Activated CD8-positive, alpha-beta memory T cell treated with anti-CD3 and anti-CD28 coated beads, Interleukin-2, amount 50 U/mL, for 48 hours (primary cell): ENCODE measurements at places on chromosomes 6 and 20.
A peak's percentile ranks its signal among the peaks of the same experiment; 100 is the strongest.

- DNase-seq, result no peak
These were observed 121.7 kb upstream of the MLIP start for GRCh38 chr6:53989504-53989903.

GRCh38 chr6:15893556-15894253, 230.9 kb upstream of the DTNBP1 start:
- DNase-seq, result no peak

- DNase-seq, result no peak
These were observed 161.9 kb downstream of the TAF4 start for GRCh38 chr20:61903575-61904340.

DNA sequence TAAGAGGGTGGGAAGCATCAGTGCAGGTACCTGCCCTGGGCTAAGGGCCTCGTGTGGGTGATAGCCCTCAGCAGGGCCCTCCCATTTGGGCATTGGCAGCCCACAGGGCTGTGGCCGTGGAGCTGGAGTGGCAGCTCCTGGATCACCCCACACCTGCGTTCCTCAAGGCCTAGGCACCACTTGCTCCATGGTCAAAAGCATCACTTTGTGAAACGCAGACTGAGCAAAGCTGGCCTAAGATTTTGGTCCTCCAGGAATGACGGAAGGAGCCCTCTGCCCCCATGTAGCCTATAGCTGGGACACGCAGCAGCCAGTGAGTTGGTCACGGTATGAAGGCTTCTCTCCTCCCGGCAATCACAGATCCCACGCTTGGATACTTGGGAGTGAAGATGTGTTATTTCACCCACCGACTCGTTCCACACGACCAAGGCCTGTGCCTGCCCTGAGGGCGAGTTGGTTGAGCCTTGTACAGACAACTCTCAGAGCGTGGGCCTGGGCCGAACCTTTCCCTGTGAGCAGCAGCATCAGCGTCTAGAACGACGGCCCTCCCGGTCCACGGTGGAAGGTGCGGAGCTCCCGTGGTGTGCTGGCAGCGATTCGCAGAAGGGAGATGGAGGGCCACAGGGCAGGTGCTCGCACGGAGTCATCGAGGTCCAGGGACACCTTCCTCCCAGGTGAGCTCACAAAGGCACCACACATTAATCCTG, 39.7 kb downstream of the THBS2 start:
- peak; percentile 53 for DNase-seq

- no peak for DNase-seq
These were observed 11.4 kb upstream of the LOC128125822 start for GRCh38 chr6:63560801-63561287.

- DNase-seq, result no peak
These were observed 67.9 kb downstream of the ARMC2 start for GRCh38 chr6:108916026-108916686.

GRCh38 chr6:142816031-142816430, 128.9 kb downstream of the HIVEP2 start:
- no peak for DNase-seq

DNA sequence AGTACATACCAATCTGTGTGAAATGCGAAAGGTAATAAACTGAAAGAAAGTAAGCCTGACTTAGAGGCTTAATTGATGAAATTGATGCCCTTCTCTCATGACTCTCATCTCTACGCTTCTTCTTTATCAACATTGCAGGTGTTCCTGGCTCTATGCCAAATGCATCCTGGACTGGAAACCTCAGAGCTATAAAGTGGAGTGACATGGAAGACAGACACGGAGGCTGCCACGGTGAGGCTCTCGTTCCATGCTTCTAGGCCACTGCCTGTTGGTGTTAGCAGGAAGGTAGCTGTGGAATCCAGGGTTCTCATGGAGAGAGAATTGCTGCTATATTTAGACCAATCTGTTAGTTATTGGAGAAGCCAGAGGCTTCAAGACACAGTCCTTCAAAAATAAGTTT, 73.2 kb downstream of the C6orf52 start:
- no peak for DNase-seq
